ENCODE measurements at places on chromosomes 5 and 9.

- peak; percentile 14 for DNase-seq
Measured at GRCh38 chr5:179306191-179307012, 38.9 kb downstream of the ADAMTS2 start.

DNA sequence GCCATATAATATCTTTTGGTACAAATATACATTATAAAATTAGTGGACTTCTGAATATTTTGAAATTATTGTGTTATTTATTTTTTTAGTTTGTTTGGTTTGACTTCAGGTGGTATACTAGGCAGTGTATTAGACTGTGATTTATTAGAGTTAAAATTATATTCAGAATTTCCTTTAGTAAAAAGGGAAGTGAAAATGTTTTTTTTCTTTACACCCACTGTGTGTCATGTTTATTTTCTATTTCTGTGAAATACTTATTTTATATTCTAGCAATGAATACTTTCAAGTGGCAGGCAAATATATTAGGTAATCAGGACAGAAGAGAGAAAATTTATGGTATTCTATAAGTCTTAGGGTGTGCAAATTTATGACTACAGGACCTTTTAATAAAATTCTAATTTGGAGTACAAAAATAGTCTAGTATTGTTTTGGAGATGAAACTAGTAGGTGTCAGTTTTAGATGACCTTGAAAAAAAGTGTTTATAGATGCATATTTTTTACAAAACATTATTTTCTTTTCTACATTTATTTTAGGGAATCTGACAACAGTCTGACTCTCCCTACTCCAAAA, 8.8 kb downstream of the CSNK1G3 start:
- no peak for DNase-seq

DNA sequence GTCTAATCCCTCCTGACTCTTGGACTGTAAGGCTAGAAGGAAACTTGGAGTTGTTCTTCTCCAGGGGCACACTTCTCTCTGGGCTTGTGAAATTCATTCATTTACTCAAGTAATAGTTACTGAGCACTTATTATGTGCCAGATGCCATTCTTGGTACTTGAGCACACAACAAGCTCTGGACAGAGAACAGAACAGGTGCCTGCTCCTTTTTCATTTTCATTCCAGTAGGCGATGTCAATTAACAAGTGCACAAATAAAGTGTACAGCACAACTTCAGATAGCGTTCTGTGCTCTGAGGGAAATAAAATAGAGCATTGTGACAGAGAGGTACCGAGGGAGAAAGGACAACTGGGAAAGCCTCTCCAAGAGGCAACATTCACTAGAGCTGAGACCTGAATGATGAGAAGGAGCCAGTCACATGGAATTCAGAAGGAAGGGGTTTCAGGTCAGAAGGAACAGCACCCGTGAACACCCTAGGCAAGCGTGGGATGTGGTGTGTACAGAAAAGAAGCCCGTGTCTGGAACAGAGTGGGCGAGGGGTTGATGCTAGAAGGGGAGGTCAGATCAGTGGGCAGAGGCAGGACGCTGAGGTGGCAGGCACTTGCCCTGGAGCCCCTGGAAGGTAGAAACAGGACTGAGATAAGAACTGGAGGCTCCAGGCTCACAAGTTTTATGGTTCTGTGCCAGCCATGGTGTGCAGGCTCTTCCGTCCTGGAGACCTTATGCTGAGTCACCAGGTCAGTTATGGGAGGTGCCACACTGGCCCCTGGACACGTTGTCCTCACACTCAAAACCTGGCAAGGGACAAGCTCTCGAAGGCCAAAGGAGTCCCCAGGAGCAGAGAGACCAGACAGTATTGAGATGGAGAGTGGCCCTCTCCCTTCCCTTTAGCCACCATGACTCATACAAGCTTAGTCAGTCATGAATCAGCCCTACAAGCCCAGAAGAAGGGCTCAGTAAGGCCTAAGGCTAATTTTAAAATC, 7.2 kb upstream of the ABLIM3 start:
- DNase-seq = no peak

DNA sequence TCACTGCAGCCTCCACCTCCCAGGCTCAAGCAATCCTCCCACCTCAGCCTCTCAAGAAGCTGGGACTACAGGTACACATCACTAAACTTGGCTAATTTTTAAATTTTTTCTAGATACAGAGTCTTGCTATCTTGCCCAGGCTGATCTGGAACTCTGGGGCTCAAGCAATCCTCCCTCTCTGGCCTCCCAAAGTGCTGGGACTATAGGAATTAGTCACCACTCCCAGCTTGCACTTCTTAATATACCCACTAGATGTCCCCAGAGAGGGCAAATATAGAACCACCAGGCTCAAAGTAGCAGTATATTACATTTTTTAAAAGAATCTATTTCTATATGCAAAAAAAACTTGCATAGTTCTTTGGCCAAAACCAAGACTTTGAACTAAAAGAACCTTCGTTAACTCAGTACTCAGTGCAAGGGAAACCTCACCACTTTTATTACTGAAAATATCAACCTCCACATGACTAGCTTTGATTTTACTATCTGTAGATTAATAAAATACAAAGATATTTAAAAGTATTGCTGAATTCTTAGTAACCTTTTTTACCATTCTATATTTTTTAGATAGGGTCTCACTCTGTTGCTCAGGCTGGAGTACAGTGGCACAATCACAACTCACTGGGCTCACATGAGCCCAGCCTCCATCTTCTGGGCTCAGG, 25.8 kb upstream of the HSD17B3 start:
- DNase-seq = peak; percentile 35

DNA sequence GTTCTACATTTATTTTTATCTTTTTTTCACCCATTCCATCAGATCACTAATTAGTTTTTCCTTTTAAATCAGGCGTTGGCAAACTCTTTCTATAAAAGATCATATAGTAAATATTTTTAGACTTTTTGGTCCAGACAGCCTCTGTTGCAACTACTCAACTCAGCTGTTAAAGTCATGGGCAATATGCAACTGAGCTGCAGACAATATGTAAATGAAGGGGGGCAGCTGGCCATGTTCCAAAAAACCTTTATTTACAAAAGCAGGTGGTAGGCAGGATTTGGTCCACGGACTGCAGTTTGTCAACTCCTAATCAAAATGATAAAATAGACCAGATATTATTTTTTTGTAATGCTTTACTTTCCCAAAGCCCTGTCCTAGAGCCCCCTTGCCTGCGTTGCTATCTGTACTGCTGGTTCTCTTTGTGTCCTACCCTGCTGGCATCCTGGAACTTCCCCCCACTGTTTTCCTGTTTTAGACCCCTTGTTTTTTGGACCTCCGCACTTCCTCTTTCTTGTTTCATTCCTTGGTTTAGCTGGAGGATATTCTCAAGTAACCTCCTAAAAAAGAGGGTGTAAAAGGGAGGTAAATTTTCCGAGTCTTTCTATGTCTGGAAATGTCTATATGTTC, 24.7 kb upstream of the TNFSF8 start:
- no peak for DNase-seq

DNA sequence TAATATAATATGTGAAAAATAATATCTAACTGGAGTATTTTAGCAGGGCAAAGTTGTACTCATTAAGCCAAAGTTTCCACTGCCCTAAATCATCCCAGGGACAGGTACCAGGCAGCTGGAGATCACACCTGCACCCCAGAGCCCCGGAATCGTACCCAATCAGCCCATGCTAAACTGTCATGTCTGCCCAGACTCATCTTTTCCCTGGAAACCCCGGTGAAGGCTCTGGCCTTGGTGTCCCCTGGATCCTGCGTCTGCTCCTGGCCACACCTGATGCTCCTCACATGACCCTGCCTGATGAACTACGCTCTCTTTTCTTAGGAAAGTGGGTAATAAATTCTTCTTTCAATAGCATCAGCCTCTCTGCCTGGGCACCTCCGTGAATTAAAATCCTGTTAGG, 15.6 kb upstream of the IRX2 start:
- no peak for DNase-seq

GRCh38 chr9:116990592-116990991, 303.5 kb downstream of the TRIM32 start:
- no peak for DNase-seq

- DNase-seq = no peak
Measured at GRCh38 chr9:69932901-69933300, 110.7 kb upstream of the MAMDC2 start.

- DNase-seq = no peak
Measured at GRCh38 chr5:102554082-102554481, 55.3 kb upstream of the SLCO6A1 start.

GRCh38 chr5:56012281-56012963, 17.7 kb upstream of the IL6ST start:
- no peak for DNase-seq

DNA sequence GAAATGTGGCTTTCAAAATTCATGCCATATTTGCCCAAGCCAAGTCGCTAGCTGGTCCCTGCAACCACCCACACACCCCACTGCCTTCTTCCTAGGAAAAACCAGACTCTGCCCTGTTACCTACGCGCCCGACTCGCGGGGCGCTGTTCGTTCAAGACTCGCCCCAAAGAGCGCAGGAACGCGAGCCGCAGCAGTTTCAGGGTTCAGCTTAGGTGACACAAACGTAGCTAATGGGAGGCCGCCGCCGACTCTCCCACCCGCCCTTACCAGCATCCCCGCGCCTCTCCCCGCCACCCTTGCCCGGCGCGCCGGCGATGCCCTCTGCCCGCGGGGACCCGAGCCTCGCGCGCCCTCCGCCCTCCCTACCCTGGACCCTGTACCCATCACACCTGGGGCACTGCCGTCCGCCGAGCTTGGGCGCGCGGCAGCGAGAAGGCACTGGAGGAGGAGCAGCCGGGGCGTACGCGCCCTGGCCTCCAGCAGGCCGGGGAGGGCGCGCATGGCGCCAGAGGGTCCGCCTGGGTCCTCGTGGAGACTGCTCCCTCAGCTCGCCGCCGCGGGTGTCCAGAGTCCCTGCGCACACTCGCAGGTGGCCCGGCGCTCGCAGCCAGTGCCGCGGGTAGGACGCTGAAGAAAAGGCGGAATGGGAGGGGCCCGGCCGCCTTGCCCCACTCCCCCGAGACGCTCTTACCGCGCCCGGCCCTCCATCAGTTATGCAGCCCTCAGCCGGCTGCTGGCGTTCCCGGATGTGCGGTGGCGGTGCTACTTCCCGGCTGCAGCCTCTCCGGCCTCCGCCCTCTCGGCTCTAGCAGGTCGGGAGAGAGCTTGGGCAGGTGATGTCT, at the start of gene EMB:
EMB (minus strand) TSS at position 638 of the 842 bp plus-strand sequence; CDS start at position 501, 137 bp downstream.
- peak; percentile 44 for DNase-seq
